ENCODE measurements at places on chromosomes 5 and 9.

GRCh38 chr5:34686762-34687268 is 30.7 kb downstream of the RAI14 start:
- DNase-seq = no peak

DNA sequence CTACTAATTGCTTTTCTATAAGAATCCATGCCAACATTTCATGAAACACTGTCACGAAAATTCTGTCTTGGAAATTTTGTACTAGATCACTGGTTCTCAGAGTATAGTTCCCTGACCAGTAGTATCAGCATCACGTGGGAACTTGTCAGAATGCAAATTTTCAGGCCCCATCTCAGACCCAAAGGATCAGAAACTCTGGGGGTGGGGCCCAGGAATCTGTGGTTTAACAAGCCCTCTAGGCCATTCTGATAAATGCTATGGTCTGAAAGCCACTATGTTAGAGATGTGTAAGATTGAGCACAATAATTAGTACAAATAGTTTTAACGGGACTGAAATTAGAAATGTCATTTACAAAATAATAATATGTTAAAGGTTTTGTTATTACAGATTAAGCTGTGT is 615.7 kb upstream of the ARRDC3 start:
- DNase-seq = no peak

DNA sequence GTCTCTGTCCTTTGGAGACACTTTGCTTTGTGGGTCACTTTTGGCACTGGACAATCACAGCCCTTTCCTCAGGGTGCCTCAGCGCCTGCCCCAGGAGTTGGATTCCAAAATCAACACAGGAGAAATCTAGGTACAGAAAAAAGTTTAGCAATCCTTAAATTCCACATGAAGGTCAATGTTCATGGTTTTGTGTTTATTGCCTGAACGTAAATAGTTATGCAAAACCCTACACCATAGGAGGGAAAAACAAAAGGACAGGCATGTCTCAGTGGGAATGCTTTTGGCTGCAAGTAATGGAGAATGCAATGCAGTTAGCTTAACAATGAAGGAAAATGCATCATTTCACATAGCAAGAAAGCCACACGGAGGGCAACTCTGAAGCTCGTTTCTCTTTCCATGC is 6.5 kb upstream of the HMCN2 start:
- DNase-seq = no peak

GRCh38 chr5:14445576-14446290 is 135.9 kb upstream of the OTULINL start:
- DNase-seq = no peak

DNA sequence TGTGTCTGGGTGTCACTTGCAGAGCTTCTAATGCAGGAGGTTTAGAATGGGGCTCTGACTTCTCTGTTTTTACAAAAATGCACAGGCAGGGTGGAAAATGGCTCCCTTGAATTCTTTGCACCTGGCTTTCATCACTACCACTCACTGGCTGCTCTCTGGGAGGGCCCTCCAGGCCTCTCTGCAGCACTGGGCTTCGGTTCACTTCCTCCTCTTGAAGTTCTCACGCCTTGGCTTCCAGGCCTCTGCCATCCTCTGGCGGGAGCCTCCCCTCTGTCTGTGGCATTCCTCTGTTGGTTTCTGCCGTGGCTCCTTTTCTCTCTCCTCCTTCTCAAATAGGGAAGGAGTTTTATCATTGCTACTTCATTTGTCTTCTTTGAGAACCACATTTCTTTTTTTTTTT is 2.8 kb upstream of the PRLR start:
- no peak for DNase-seq

GRCh38 chr9:92944921-92945320 is 2.4 kb upstream of the FGD3 start:
- DNase-seq = no peak

DNA sequence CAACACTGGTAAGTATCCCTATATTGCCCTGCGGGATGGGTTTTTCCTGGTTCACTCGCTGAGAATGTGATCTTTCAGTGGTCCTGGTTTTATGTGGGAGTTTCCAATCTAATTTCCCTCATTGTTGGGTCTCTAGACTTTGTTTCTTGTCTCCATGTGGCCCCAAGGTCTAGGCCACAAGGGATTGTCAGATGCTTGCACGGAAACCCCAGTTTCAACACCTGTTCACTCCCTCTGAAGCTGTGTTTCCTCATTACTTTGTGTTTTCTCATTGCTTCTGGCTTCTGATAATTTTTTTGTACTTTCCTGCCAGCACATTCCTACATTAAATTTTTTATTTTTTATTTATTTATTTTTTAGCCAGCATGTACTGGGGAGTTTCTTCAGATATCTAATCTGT is 191.5 kb downstream of the TTLL11 start:
- DNase-seq = no peak

GRCh38 chr5:181265092-181265671 is 4.2 kb upstream of the TRIM52 start:
- DNase-seq = no peak

- DNase-seq = no peak
Measured at GRCh38 chr5:176590035-176590717, 19.8 kb downstream of the GPRIN1 start.
